Activated naive CD4-positive, alpha-beta T cell (primary cell): ENCODE measurements at places on chromosomes 6 and 20.

DNA sequence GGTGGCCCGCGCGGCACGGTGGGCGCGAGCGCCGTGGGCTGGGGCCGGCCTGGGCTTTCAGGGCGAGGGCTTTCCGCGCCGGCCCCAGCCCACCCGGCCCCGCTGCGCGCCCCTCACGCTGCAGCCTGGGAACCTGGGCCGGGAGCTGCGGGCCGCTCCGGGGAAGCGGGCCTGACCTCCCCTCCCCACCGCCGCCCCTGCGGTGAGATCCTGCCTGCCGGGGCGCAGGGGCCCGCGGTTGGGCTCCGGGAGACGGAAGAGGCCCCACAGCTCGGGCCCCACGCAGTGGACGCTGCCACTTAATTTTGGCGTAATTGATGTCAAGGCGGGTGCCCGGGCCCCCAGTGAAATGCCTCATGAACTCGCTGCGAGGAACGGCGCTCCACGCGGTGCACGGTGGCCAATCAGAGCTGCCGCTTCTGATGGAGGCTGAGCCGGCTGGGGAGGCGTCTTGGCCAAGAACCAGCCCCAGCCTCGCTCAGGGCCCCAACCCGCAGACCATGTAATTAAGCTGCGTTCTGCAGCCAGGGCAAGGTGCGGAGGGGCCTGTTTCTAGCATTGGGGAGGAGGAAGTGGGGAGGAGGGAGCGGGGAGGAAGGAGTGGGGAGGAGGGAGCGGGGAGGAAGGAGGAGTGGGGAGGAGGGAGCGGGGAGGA is 96.1 kb upstream of the BHLHE23 start:
- peak; percentile 17 for DNase-seq

GRCh38 chr6:32070814-32071543 is 32.8 kb downstream of the CYP21A2 start:
- no peak for DNase-seq

- no peak for DNase-seq
These were observed 13.9 kb downstream of the PMEPA1 start for GRCh38 chr20:57695940-57696339.

GRCh38 chr6:139406577-139407343 is 32.3 kb upstream of the CITED2 start:
- no peak for DNase-seq

- DNase-seq, result no peak
These were observed 41.4 kb downstream of the MAP3K7 start for GRCh38 chr6:90545448-90545847.

GRCh38 chr20:57908704-57909630 is 199.2 kb upstream of the PMEPA1 start:
- no peak for DNase-seq

DNA sequence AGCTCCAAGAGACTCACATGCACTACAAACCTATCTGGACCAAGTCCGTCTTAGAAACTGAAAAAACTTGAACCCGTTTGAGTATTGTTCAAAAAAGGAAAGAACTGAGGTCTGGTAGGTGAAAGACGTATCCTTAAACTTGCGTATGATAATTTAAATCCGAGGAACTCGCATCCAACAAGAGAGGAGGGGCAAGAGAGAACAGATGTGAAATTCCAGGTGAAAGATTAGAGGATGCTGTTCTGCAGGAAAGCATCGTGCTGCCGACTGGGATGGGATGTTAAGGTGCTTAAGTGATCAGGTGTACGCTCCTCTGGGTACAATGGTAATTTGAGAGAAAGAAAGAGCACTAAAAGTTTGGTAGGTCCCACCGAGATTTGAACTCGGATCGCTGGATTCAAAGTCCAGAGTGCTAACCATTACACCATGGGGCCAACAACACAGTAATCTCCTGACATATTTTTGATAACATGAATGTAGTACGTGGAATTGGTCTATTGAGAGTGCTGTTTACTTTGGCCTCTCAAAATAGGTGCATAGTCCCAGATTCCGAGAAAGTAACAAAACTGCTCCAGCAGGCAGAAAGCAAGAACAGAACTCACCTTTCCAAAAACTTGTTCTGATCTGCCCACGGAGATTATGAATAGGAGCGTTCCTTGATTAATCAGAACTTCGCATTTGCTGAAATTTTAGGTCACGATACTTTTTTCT is 53.5 kb upstream of the BTN3A2 start:
- DNase-seq, result no peak

- DNase-seq, result no peak
These were observed 30.7 kb upstream of the MRGBP start for GRCh38 chr20:62765432-62766070.

- no peak for DNase-seq
These were observed 4.5 kb upstream of the ZNF831 start for GRCh38 chr20:59159091-59159490.

DNA sequence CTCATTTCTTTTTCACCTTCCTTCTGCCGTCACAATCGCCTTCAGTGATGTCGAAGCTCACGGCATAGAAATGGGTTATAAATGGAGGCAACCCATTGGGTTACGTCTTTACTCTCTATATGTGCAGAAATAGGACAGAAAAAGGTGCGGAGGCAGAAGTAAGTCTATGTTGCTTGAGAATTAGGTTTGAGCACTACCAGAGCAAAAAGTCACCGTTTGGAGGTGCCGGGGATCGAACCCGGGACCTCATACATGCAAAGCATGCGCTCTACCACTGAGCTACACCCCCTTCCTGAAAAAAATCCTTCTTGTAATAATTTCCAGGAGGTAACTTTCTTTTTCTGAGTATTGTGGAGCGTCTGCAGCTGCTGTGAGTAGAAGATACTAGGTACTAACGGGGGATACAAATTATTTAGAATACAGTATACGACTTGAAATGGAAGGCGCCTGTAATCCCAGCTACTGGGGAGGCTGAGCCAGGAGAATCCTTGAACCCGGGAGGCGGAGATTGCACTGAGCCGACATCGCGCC is 134.2 kb downstream of the TRIM27 start:
- DNase-seq, result no peak

GRCh38 chr6:10305790-10306415 is 109.0 kb downstream of the TFAP2A start:
- no peak for DNase-seq

DNA sequence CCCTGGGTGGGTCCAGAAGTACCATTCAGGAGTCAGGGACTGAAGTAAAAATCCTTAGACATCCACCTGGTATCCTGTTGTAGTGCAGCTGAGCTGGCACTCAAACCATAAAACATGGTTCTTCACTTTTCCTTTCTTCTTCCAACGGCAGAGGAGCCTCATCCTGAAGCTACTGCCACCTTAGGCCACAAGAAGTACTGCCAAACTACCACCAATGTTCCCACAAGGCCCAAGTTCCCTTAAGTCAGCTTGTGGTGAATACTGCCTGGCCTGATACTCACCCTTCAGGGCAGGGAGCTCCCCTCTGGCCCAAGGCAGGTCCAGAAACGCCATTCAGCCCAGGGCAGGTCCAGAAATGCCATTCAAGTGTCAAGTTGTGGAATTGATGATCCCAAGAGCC is 1053.4 kb upstream of the CITED2 start:
- no peak for DNase-seq

GRCh38 chr20:32208499-32209154 is 947 bp downstream of the POFUT1 start:
- DNase-seq, result no peak

GRCh38 chr6:55636406-55637102 is 57.6 kb upstream of the HMGCLL1 start:
- no peak for DNase-seq

GRCh38 chr6:107128175-107128574 is 12.9 kb upstream of the BEND3 start:
- DNase-seq, result no peak

GRCh38 chr6:116388924-116389323 is 18.2 kb downstream of the DSE start:
- no peak for DNase-seq

- no peak for DNase-seq
These were observed 48.6 kb downstream of the HLA-A start for GRCh38 chr6:29990931-29991330.

DNA sequence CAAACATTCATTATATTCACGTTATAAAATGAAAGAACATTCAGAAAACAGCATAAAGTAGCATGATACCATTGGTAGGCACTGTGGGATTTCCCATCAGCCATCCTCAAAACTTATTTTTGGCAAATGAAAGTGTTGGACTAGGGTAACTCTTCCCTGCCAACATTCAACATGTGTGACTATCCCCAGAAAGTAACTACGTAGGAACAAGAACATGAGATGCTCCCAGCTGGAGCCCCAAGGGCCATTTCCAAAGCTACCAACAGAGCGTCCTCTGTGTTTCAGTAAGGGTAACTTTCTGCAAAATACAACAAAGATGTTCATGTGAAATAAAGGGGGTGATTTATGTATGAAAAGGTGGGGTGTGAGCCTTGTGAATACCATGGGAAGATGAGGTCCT is 28.4 kb upstream of the PTPN1 start:
- no peak for DNase-seq
